ENCODE measurements at places on chromosomes 3 and 15.
A peak's percentile ranks its signal among the peaks of the same experiment; 100 is the strongest.

DNA sequence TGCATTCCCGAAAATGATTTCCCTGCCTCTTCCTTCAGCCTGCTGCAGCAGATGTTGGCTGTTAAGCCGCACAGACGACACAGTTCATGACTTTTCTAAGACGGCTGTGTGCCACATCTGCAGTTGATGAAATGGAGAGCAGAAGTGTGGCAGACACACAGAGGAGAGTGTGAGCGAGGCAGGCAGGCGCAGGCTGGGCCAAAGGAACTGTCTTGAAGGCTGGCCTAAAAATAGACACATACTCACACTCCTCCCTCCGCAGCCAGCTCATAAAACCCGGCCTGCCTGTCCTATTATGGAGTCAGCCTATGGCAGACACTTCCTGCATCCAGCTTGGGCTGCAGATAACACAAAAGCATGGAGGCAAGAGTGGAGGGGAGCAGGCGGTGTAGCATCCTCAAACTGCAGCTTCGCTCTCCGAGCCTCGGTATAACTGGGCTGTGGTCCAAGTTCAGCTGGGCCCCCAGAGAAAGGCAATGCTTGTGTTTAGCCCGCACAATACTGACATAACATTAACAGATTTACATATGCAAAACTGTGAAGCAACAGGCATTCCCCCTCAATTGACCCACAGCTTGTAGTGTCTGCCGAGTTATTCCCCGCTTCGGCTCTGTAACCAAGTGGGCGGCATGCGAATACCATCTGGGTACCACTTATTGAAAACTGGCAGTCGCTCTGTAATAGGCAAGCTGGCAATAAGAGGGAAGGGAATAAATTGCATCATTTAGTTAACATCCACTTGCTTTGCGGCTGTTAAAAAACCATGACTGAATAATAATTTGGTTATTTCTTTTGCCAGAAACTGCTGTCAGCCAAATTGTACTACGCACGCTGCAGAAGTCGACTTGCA, 40.8 kb downstream of the FOXP1 start:
- peak; percentile 90 for DNase-seq

DNA sequence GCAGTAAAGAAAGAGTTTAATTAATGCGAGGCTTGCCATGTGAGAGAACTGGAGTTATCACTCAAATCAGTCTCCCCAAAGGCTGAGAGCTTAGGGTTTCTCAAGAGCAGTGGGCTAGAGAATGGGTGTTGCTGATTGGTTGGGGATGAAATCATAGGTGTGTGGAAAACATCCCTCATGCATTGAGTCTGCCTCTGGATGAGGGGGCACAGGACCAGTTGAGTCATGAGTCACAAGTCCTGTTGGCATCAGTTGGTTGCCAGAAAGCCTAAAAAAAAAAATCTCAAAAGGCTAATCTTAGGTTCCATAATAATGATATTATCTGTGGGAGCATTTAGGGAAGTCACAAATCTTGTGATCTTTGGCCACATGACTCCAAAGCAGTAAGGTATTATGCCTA, 800.3 kb downstream of the TUSC7 start:
- DNase-seq, result no peak

DNA sequence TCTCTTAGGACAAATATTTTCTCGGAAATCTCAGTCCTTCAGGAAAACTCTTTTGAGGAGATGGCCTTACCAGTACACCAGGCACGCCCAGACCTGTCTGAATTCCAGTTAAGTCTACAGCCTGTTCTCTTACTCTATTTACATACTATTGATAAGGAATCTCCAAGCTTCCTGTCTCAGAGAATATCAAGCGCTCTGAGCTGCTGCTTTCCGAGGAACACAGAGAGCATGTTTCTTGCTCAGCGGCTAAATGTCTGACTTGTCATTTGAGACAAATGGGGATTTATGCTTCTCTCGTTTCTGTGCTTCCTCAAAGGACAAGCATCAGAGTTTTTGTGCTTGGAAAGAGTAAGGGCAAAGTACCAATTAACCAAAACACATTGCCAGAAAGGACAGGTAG, 112.4 kb upstream of the CCDC54 start:
- DNase-seq, result no peak

DNA sequence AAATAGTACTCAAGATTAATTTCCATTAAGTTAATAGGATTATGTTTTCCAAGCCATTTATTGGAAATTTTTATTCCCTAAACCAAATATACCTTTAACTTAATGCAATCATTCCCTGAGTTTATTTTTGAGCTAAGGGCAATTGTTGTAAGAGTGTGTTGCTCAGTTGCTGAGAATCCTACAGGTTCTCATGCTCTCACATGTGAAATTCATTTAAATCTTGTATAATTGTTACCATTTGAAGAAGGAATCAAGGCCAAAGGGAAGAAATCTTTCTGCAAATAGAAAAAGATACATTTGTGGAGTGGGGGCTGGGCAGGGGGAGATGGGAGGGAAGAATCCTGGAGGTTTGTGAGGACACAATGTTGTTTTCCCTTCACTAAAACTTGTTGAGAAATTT, 202.7 kb upstream of the STRIT1 start:
- DNase-seq, result no peak

DNA sequence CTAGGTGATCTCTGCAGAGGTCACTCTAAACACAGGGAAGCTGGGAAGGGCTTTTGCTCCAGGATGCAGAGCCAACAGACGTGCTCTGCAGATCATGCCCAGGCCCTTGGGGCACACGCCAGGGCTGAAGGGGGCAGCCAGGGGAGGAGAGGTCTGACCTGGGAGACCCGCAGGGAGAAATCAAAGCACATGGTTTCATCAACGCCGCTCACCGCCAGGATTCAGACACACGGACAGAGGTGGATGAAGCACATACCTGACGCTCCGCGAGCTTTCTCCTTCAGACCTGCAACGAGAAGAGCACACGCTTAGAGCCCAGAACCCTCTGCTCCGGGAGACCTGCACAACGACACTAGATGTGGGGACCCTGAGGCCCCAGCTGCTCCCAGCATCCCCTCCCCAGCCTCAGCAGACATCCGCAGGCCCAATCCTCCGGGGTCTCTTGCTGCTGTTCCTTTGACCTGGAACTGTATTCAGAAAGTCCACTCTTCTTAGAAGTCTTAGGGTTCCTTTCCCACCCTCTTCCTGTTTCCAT, 90.7 kb upstream of the IQSEC1 start:
- no peak for DNase-seq
